SK-MEL-5 (cell line): ENCODE measurements at places on chromosomes 5 and 9.

DNA sequence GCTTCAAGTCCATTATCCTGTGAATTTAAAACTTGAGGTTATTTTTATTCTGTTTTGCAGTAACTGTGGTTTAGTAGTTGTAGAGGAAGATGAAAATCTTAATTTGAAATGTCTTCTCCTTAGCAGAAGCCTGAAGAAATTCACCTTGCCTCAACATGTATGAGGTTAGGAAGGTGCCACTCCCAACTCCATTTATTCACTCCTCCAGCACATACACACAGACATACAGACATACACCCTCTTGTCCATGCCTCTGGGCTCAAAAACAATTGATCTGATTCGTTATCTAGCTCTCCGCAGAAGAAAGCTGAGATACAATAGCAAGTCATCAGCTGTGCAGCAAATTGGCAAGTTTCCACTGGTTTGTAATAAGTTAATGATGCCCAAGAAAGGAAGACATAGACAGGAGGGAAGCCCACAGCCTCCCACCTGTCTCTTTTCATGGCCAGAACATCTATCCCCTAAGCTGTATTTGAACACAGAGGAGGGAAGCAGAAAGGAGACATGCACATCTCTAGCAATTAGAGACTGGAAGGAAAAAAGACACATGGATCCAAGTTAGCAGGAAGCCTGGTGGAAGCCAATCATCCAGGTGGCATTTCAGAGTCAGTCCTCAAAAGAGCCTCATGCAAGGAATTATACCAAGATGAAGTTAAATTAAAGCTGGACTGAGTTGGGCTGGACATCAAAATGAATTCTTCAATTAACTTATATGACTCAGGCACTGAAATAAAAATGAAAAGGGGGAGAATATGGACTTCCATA lies 257.9 kb downstream of the ASTN2 start:
- no peak for DNase-seq

- no peak for DNase-seq
Measured at GRCh38 chr9:91914404-91914803, 35.6 kb downstream of the ROR2 start.

- no peak for DNase-seq
Measured at GRCh38 chr5:90810211-90810610, 251.6 kb downstream of the ADGRV1 start.

DNA sequence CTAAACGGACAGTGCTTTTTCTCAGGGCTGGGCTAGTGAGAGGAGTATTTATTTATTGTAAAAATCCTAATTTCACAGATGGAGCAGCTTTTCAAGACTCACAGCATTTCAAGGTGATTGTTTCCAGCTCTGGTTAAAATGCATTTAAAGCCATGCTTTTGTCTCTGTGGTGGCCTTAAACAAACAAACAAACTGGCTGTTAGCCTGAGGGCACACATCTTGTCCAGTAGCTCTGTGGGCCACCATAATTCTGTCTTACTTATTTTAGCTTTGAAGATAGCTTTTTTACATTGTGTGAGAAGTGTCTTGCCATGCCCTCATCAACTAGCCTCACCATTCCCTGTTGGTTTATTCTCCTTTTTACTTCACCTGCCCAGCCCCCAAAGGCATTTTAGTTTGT lies 218.2 kb downstream of the PSAT1 start:
- DNase-seq = no peak

DNA sequence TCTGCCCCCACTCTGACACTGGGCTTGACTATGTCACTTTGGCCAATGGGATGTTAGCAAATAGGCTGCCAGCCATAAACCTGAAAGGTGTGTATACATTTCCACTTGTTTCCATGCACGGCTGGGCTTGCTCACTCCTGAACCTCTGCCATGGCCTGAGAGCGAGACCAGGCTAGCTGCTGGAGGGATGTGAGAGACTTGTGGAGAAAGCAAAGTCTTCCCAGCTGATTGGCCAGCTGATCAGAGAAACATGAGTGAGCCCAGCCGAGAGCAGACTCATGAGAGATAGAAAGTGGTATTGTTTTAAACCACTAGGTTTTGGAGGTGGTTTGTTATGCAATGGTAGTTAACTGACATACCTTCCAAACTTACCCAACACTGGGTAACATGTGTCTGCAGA lies 13.9 kb downstream of the FAM193B start:
- no peak for DNase-seq

GRCh38 chr5:7015586-7016256 lies 302.5 kb downstream of the TENT4A start:
- DNase-seq = peak; percentile 65

DNA sequence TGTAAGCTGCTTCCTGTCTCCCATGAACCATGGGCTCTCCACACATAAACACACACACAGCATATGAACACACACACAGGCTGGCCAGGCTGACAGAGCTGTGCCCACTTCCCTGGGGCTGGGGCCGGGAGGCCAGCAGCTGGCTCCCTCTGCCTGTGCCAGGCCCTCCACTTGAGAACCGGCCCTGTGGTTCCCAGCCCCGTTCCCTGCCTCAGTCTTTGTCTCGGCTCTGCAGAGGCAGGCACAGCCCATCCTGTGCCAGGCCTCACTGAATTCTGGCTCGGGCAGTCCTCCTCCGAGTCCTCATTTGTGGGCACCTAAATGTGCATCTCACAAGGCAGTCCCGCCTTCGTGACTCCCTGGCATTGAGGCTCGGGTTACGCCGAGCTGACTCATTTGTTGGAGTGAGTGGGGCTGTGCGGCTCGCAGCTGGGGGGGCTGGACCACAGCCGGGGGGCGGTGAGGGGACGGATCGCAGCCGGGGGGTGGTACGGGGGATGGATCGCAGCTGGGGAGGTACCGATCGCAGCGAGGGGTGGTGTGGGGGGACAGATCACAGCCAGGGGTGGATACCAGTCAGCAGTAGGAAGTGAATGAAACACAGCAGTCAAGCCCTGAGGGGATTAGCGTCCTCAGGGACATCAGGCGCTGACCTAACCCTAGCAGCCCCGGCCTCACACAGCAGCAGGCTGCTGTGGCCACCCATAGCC lies 72.3 kb downstream of the PSMB7 start:
- DNase-seq = no peak

- no peak for DNase-seq
Measured at GRCh38 chr5:141903261-141903660, 20.4 kb upstream of the DELE1 start.

- no peak for DNase-seq
Measured at GRCh38 chr9:38747067-38747466, 27.1 kb upstream of the FAM240B start.

GRCh38 chr9:125325826-125326225 lies 64.2 kb downstream of the GAPVD1 start:
- DNase-seq = no peak

GRCh38 chr5:118825226-118825625 lies 163.1 kb downstream of the DTWD2 start:
- DNase-seq = no peak

GRCh38 chr5:109705596-109705995 lies 15.9 kb downstream of the MAN2A1 start:
- no peak for DNase-seq

DNA sequence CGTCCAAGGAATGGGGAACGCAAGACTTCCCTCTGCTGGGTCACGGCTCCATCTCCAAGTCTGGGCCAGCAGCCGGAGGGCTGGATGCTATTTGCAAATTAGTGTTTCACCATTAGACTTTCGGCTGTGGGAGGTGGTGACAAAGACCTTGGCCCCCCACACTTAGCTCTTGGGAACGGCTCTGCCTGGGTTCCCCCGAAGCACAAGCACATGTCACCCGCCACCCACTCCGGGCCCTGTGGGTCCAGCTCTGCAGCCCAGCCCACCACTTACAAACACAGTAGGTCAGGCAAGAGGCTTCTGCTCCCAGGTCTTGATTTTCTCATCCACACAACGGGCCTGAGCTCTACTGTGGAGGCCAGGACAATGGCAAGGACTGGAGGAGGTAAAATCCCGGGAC lies 25.8 kb upstream of the TMEM250 start:
- DNase-seq = no peak

- peak; percentile 71 for DNase-seq
Measured at GRCh38 chr5:27325513-27325912, 287.1 kb upstream of the CDH9 start.
